SHP77 treated with DMSO at 0.1 percent for 48 hours (cell line): ENCODE measurements at places on chromosomes 13 and 19.

- DNase-seq, result no peak
Observed at GRCh38 chr13:107715496-107715895, 499.8 kb downstream of the LIG4 start.

DNA sequence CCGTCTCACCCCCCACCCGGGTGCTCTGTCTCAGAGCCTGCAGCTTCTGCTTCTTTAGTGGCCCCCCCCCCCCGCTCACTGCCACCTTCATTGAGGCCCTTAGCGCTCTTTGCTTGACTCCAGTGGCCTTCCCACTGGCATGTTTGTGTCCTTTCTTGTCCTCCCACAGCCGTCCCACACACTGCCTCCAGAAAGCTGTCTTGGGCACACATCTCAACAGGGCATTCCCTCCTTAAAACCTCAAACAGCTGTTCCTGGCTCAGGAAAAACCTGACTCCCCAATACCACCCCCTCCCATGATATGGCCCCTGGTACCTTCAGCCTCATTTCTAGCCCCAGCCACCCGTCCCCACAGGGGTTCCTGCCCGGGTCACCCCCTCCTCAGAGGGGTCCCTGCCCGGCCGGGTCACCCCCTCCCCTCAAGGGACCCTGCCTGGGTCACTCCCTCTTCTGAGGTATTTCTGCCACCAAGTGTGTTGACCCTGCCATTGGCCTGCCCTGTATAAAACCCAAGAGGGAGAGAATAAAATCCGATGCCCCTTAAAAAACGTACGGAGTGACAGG, 8.9 kb downstream of the B3GLCT start:
- no peak for DNase-seq

DNA sequence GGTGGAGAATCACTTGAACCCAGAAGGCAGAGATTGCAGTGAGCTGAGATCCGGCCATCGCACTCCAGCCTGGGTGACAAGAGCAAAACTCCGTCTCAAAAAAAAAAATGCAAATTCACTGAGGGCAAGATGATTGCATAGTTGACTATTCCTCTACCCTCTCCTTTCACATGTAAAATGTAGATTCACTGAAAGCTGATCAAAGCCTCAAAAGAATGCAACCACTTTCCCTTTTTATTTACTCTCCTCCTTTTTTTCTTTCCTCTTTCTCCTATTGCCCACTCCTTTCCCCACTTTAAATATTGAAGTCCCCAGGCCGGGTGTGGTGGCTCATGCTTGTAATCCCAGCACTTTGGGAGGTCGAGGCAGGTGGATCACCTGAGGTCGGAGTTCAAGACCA, 6.3 kb downstream of the TEX101 start:
- no peak for DNase-seq

GRCh38 chr19:38849860-38850435, at the start of gene HNRNPL:
HNRNPL (minus strand) TSS chr19:38849986; CDS start chr19:38849966, 20 bp downstream.
- DNase-seq, result peak; percentile 100

DNA sequence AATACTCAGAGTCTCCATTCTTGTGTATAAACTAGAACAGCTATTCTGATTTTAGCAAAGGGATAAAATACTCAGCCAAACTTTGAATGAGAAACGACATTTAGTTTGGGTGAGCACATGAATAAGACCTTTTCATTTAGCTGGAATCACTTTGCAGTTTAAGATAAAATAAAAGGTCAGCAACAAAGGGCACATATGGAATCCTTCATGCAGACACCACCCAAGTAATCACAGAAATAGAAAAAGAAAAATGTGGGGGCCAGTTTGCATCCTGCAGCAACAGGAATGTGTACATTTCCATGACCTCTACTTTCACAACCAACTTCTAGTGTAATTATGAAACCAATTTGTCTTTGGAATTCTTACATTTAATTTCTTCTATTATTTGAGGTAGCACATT, 1637.4 kb downstream of the PCDH9 start:
- DNase-seq, result no peak
